ENCODE measurements at places on chromosomes 11 and 22. TPM values are rescaled to one million over a fixed set of nuclear protein-coding genes. Genes with fewer than 3 reads are reported as not detected.
A peak's percentile ranks its signal among the peaks of the same experiment; 100 is the strongest.

The DMC1 gene
- total RNA-seq, result 3.2 TPM

The VSTM5 gene
- not detected for total RNA-seq

The ZNF202 gene
- 24.5 TPM for total RNA-seq

The IGSF9B gene
- 2.2 TPM for total RNA-seq

The PGR gene
- total RNA-seq, result not detected

The UBQLN3 gene
- not detected for total RNA-seq

GRCh38 chr11:101096036-101096704 lies 33.4 kb downstream of the PGR start:
- no peaks in the 10 kb centered on the region for H3K27me3 ChIP-seq
- H3K27ac ChIP-seq, result no peak overlapping the region
- no peak for DNase-seq
- H3K4me1 ChIP-seq, result no peaks in the 10 kb centered on the region

GRCh38 chr11:125072961-125073590 lies 10.0 kb downstream of the SLC37A2 start:
- no peak overlapping the region for H3K27ac ChIP-seq
- no peak for DNase-seq
- H3K4me1 ChIP-seq, result no peaks in the 10 kb centered on the region
- H3K27me3 ChIP-seq, result peaks cover under 1% of the 10 kb centered on the region
- H3K4me3 ChIP-seq, result no peak overlapping the region

DNA sequence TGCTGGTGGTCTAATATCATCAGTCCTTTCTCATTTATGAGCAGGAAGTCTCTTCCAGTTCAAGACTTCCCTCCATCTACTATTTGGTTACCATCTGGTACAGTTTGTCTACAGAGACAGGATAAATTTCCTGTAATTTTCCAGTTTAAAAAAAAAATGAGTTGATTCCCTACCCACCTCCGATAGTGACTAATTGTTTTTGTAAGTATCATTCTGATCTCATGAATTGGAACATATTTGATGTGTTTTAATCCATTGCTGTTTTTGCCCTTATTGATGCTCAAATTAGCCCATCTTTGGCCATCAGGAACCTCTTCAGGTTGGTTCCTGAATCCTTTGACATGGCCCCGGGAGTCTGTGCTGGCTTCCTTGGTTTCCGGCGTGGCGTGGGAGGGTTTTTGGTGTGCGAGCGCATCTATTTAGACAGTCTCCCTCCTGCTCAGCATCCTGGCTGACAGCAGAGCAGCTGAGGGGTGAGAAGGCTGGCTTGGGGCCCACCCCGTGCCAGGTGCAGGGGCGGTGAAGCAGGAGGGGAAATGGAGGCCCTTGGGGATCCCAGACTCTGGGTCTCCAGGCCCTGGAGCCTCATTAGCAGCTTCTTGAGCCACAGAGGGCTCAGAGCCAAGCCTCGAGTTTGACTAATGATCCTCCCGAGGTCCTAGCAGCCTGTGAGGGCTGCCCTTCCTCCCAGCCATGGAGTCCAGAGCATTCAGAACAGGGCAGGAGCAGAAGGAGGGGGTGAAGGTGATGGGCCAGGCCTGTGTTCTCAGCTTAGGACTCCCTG lies 6.8 kb downstream of the OMP start:
- H3K36me3 ChIP-seq, result no peaks in the 10 kb centered on the region
- H3K27ac ChIP-seq, result no peak overlapping the region
- DNase-seq, result no peak
- peaks cover 29% of the 10 kb centered on the region for H3K4me1 ChIP-seq

DNA sequence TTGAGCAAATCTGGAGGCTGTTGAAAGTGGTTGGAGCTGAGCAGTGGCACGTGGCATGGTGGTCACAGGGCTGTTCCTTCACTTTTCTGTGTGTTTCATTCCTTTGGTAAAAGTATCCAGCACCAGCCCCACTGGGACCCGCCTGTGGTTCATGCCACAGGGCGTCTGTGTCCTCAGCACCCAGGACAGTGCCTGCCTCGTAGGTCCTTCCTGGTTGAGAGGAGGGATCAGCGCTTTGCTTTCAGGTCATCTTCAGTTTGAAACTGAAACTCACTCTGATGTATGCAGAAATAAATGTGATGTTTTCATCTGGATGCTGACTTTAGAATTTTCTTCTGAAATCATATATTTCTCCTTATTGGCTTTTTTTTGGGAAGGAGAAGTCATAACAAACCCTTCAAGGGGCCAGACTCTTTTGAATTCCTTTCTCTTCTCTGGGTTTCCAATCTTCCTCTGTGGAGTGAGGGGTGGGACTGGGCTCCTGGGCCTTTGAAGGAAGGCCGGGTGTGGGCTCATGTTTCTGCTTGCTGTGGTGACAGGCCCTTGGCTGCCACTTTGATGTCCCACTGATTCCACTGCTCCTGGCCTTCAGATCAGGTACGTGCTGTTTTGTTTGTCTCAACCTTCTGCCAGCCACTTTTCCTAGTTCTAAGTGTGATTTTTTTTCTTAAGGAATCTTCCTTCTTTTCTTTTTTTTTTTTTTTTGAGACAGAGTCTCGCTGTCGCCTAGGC lies 26.2 kb downstream of the TBC1D22A start:
- H3K36me3 ChIP-seq, result no peaks in the 10 kb centered on the region
- H3K4me3 ChIP-seq, result no peak overlapping the region
- H3K27me3 ChIP-seq, result no peaks in the 10 kb centered on the region
- DNase-seq, result no peak

- H3K4me1 ChIP-seq, result 0 out of 2 replicates have a peak, but pooled peaks cover 3% of the 10 kb centered on the region
- no peak overlapping the region for H3K4me3 ChIP-seq
- H3K27me3 ChIP-seq, result no peaks in the 10 kb centered on the region
- no peaks in the 10 kb centered on the region for H3K36me3 ChIP-seq
Observed at GRCh38 chr11:7890417-7891172, 40.5 kb downstream of the OR10A6 start.

DNA sequence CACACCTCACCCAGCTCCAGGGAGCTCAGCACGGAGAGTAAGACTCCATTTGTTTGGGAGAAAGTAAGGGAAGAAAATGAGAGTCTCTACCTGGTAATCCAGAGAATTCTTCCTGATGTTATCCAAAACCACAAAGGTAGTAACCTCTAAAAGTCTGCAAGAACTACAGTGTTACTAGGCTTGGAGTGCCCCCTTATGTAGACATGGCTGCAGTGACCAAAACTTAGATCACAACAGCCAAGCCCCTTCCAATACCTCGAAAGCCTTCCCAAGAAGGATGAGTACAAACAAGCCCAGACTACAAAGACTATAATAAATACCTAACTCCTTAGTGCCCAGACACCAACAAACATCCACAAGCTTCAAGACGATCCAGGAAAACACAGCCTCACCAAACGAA lies 4.9 kb downstream of the UBE2L6 start:
- H3K27ac ChIP-seq, result no peak overlapping the region
- H3K27me3 ChIP-seq, result no peaks in the 10 kb centered on the region
- H3K4me3 ChIP-seq, result no peak overlapping the region
- H3K4me1 ChIP-seq, result peaks cover 12% of the 10 kb centered on the region

GRCh38 chr11:68214173-68215086 lies 1.3 kb upstream of the KMT5B start:
- H3K27ac ChIP-seq, result peak overlapping the region; percentile 94
- no peaks in the 10 kb centered on the region for H3K27me3 ChIP-seq
- peaks cover 36% of the 10 kb centered on the region for H3K4me1 ChIP-seq

DNA sequence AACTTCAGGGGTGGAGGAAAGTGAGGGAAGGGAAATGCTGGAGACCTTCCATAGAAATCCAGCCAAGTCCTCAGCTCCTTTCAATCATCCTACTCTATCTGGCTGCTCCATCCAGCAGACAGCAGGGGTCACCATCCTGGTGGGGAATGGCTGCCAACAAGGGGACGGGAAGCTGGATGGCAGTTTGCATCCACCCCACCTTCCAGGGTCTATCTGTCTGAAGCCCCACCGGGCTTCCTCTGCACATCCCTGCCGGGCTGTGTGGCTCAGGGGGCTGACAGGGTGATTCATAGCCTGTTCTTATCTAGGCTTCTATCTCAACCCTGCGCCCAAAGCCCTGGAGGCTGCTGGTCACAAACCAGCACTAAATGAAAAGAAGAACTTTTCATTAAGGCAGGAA lies 1.1 kb downstream of the SYTL2 start:
- H3K36me3 ChIP-seq, result no peaks in the 10 kb centered on the region
- DNase-seq, result no peak
- peaks cover 45% of the 10 kb centered on the region for H3K4me1 ChIP-seq

DNA sequence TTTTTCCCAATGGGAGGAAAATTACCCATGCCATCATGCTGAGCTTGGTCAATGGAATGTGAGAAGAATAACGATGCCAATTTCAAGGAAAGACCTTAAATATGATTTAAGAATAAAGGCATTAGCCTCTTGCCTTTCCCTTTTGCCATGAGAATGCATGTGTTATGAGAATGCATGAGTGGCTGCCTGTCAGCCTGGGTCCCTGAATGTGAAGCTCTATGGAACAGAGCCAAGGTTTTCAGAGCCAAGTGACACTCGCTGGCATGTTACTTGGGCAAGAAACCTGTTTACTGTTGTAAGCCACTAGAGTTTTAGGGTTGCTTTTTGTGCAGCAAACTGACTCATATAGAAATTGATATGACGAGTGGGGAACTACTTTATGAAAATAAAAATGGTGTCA lies 75.7 kb downstream of the JRKL start:
- H3K27me3 ChIP-seq, result peaks cover 7% of the 10 kb centered on the region
- no peak overlapping the region for H3K27ac ChIP-seq
- no peak overlapping the region for H3K4me3 ChIP-seq
- DNase-seq, result no peak

- H3K27ac ChIP-seq, result no peak within 1 kb of the TSS
- peak within 1 kb of the TSS; percentile 50 for H3K4me3 ChIP-seq
- no peak for DNase-seq
- peaks cover 3% of the 10 kb centered on the region for H3K4me1 ChIP-seq
Observed at GRCh38 chr11:76670485-76671236, at the start of gene LRRC32. TSS of gene LRRC32 (minus strand) at chr11:76670747. CDS start at chr11:76665954, 4,793 bp downstream.

Data from Panc1 (cell line).